ENCODE measurements at places on chromosomes 6 and 20.

DNA sequence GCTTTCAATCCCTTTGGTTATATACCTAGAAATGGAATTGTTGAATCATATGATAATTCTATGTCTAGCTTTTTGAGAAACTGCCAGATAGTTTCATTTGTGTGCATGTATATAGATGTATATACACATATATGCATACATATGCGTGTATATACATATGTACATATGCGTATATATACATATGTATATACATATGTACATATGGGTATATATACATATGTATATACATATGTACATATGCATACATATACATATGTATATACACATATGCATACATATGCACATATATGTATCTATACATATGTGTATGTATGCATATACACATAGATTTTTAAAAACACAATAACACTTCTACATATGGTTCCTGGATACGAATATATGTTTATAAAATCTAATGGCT lies 8.4 kb downstream of the SF3B5 start:
- no peak for DNase-seq

DNA sequence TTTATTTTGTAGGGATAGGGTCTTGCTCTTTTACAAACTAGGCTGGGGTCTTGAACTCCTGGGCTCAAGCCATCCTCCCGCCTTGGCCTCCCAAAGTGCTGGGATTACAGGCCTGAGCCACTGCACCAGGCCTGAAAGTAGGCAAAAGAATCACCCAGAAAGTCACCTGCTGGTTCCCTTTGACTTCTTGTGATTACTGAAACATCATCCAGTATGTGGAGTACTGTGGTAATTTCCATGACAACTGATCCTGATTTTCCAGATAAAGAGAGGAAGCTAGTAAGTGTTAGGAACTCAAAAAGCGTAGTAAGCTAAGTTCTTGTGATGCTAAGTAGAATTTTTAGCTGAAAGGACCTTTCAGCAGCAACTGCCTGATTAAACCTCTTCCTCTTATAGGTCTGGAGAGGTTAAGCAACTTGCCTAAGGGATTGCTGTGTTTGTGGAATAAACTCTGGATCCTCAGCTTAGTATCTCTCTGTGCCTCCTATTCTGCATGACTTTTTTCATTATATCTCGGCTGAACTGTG lies 16.8 kb downstream of the RALY start:
- no peak for DNase-seq

DNA sequence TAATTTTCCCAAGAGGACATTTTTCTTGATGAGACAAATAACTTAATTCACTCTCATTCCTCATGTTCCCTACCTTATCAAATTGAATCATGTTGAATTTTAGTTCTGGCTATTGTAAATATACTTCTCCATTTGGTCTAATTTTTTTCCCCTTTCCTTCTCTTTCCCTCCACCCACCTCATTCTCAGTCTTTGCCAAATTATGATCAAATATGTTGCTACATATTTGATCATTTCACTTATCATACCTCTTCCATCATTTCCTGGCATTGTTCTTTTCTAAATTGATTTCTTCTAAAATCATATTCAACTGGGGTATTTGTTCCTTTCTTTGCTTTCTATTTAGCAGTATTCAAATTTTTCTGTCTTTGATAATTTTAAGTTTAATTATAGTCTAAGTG lies 52.3 kb downstream of the HDGFL1 start:
- DNase-seq: no peak

GRCh38 chr6:17985934-17986655 lies 1.3 kb downstream of the KIF13A start:
- no peak for DNase-seq

- DNase-seq: no peak
These were observed 74.3 kb upstream of the EMILIN3 start for GRCh38 chr20:41440882-41441281.
